ENCODE measurements at places on chromosomes 1 and 21. TPM values are rescaled to one million over a fixed set of nuclear protein-coding genes. Genes with fewer than 3 reads are reported as not detected.

The DISC1 gene
- 12.8 TPM for total RNA-seq

The UBXN11 gene
- total RNA-seq = 4.6 TPM

The CNKSR1 gene
- 1.1 TPM for total RNA-seq

The PEX14 gene
- total RNA-seq = 14.9 TPM

The SEMA4A gene
- 1.0 TPM for total RNA-seq

The RRP1B gene
- total RNA-seq = 8.8 TPM

DNA sequence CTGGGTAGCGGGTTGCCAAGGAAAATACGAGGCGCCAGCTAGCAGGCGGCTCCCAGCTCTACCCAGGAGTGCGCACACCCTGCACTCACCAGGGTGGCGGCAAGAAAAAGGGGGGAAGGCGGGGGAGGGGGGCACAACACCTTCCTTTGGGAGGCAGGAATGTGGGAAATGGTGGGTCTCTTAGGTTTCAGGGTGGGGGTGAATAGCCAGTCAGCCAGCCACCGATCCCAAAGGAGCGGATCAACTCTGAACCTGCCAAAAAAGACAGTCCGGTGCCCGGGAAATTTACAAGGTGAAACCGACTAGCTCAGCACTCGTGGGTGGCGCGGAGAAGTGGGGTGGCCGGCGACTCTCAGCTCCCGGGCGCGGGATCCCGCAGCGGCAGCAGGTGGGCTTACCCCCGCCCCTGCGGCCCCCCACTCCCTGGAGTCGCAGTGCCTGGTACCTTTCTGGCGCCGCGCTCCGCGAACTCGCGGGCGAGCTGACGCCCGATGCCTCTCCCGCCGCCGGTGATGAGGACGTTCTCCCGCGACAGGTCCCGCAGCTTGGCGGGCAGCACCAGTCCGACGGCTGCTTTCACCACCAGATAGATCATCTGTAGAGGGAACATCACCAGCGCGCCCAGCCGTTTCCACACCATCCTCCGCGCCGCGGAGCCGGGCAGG lies 1.2 kb downstream of the DHRS3 start:
- DNase-seq = peak; percentile 57

DNA sequence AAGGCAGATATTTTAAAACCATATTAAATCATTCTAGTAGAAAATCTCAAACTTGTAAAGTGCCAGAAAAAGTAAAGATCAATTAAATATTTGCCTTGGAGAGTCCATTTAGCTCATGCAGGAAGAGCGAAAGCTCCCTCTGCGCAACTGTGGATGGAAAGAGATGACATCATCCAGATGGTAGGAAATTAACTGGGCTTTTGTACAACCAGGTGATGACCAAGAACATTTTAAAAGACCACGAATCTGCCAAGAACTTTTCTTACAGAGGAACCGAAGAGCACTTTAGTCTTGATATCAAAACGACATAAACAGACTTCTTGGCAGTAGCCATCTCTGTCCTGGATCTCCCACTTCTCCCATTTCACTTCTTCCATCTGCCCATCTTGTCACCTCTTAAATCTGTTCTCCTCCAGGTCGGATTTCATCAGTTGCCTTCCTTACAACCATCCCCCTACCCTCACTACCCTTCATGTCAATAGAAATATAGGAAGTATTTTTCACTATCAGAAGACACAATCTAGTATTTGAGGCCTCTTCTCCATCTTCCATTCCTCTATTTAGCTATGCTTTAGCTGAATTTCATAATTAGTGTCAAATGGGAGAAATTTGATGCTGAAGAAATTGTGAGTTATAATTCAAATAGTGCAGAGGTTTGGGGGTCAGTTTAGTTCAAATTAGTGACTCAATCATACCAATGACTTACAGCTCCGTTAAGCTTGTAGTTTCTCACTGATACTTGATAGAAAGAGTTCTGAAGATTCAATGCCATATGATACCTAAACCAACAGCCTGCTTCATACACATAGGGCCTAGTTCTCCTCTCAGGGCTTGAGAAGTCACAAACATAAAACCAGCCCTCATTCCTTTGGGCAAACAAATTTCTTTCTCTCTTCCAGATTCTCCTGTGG lies 22.0 kb upstream of the DNASE2B start:
- DNase-seq = no peak

GRCh38 chr1:113401067-113401466 lies 10.8 kb downstream of the MAGI3 start:
- DNase-seq = no peak

DNA sequence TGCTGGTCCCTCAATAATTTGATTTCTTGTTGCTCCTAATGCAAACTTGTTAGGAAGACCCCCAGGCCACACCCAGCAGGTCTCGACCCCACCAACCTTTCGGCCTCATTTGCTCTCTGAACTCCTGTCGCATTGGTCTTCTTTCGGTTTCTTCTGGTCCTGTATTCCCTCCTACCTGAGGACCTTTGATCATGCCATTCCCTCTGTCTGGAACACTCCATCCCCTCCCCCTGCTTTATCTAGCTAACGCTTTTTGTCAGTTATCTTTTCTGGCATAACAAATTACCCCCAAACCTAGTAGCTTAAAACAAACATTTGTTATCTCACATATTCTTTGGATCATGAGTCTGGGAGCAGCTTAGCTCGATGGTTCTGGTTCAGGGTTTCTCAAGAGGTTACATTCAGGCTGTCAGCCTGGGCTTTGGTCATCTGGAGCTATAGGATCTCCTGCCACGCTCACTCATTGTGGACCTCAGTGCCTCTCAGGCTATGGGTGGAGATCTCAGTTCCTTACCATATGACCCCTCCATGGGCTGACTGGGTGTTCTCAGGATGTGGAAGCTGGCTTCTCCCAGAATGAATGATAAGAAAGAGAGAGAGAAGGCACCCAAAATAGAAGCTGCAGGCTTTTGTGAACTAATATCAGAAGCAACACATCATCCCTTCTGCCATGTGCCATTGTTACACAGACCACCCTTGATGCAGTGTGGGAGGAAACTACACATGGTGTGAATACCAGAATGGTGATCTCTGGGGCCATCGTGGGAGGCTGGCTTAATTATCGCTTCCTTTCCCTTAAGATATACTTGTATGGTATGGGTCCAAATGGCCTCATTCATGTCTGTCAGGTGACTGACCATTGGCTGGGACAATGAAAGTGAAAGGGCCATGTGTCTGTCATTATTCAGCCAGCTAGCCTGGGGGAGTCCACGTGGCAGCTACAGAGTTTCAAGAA lies 29.1 kb upstream of the BCAR3 start:
- no peak for DNase-seq

- no peak for DNase-seq
These were observed 924.0 kb downstream of the LTN1 start for GRCh38 chr21:28068455-28069358.

GRCh38 chr1:157831968-157832626 lies 9.5 kb downstream of the CD5L start:
- no peak for DNase-seq

- no peak for DNase-seq
These were observed 287.6 kb downstream of the AKT3 start for GRCh38 chr1:243562473-243562872.

- no peak for DNase-seq
These were observed 14.8 kb downstream of the AVPR1B start for GRCh38 chr1:206102292-206102936.

- DNase-seq = no peak
These were observed 81.3 kb upstream of the LYST start for GRCh38 chr1:235947989-235948388.
